ENCODE measurements at places on chromosomes 16 and 17.
A peak's percentile ranks its signal among the peaks of the same experiment; 100 is the strongest.

- DNase-seq: no peak
Measured at GRCh38 chr17:76678330-76678729, 32.4 kb downstream of the MXRA7 start.

DNA sequence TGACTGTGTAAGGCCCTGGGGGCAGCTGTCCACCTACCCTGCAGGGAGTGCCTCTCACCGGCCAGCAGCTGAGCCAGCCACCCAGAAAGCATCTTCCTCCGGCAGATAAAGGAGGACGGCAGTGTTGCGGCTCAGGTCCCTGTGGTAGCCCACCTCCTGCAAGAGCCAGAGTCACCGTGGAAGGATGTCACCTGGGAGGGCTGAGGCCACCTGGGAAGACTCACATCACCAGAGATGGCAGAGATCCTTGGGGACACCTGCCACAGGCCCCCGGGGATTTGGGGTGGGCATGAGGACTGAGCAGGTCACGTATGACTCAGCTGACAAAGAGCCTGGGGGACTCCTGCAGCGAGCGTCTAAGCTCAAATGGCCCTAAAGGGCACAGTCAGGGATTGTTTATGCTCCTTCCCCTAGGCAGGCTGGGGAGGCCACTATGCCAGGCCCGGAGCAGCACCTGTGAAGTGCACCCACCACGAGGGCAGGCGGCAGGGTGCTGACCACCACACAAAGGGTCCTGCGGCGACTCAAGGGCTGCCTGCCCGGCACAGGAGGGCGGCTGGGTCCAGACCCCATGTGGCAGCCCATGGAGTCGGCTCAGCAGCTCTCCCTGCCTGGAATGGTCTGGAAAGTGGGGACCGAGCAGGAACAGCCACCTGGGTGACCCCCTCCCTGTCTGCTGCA is 44.1 kb downstream of the TNFRSF13B start:
- no peak for DNase-seq

DNA sequence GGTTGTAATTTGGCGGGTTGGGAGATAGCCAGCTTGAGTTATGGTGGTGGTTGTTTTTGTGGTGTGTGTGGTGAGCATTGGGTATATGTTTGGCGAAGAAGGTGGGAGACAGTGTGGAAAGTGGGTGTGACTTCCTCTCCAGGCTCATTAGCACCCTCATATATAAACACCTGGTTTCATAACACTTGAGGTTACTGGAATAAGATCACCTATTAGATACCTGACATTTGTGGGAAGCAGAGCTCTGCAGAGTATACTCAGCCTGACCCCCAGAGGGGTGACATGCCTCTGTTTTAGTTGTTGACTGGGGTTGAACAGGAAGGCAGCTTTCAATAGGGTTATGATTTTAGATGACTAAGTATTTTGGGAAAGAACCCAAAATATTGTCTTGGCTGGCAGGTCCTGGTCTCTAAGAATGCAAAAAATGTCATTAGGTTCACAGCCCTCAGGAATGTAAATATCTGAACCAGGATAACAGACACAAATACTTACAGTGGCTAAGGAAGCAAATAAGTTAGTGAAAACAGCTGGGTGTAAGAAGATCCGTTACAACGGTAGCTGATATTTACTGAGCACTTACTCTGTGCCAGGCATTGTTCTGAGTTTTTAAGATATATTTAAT is 18.3 kb upstream of the EFCAB13 start:
- DNase-seq: no peak

GRCh38 chr17:3502466-3502865 is 26.7 kb downstream of the ASPA start:
- peak; percentile 93 for DNase-seq

GRCh38 chr17:8693328-8693727 is 51.3 kb downstream of the CCDC42 start:
- DNase-seq: no peak

DNA sequence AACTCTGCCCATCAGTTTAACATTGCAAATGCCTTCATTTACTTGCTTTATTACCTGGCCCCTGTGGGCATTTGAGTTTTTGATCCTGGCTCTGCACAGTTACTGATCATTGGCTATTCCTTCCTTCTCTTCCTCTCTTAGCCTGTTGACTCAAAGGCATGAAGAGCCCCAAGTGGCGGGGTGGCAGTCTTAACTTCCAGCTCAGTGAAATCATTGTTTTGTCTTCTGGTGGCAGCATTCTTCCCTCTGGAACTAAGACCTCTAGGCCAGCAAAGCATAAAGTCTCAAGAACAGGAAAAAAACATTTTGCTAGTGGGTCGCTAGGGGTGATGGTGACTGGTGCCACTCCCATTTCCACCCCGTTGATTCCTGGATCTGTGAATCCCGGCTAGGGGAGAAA is 52.3 kb upstream of the MRTFB start:
- DNase-seq: no peak

DNA sequence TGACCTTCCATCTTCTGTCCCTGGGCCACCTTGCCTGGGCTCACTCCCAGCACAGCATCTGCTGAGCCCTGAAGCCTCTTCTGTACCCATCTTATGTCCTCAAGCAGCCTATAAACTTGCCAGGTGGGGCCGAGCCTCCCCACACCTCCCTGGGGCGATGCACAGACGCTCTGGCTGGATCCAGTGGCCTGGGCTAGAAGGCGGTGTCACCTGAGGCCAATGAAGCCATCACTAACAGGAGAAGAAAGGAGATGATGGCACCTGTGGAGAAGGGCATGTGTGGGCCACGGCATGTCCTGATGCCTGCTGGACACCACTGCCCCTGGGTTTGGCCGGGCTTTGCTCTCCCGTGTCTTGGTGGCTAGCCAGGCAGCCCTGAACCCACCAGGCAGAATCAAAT is 45.5 kb downstream of the PEMT start:
- no peak for DNase-seq

DNA sequence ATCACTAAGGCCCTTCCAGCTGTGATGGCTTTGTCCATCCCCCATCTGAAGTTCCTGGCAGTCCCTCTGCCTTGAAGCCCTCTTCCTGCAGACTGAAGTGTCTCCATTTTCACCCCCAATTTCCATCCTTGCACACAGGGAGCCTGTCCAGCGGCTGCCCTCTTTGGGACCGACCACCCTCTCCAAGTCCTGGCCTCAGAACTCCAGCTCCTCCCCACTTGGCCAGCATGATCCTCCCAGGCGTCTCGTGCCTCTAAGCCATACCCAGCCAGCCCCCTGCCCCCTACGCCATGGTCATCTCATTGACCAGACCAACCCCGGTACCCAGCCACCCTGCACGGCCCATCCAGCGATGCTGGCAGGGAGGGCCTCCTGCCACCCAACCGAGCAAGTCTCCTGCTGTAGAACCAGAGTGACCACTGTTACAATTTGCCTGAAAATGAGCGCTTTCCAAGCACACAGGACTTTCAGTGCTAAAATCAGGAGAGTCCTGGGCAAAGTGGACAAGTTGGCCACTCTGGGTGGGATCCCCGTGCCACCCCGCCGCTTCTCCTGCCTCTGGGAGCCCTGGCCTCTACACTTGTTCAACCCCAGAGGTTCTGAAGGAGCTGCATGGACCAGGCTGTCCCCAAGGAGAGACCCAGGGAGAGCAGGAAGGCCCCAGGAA is 362.0 kb downstream of the SEC14L1 start:
- no peak for DNase-seq

GRCh38 chr16:4614571-4615383 is at the start of gene UBALD1:
UBALD1 (minus strand) TSS chr16:4614888; CDS start chr16:4614797, 91 bp downstream.
- DNase-seq: peak; percentile 83

GRCh38 chr17:78585006-78585630 is 7.9 kb upstream of the DNAH17 start:
- no peak for DNase-seq

GRCh38 chr16:12869698-12870427 is 31.5 kb upstream of the SHISA9 start:
- DNase-seq: no peak

DNA sequence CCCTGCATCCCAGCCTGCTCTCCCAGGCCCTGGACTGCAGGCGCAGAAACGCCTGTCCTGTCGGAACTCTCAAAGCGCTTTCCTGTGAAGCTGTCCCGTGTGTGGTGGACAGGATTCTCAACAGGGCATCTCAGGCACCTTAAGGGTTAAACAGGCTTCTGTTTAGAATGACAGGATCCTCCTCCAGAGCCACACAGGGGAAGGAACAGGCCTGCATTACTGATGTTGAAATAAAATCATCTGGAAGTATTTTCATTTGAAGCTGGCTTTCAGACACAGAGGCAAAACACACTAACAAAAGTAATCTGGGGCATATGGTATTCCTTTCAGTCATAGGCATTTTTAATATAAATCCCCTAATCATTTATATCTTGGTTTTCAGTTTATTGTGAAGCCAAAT is 7.4 kb downstream of the HS3ST3A1 start:
- no peak for DNase-seq

- DNase-seq: no peak
Measured at GRCh38 chr17:55652825-55653224, 69.8 kb downstream of the TMEM100 start.

- no peak for DNase-seq
Measured at GRCh38 chr16:82016964-82017363, 5.7 kb upstream of the SDR42E1 start.

- no peak for DNase-seq
Measured at GRCh38 chr17:64003526-64004121, 5.5 kb downstream of the PRR29 start.

DNA sequence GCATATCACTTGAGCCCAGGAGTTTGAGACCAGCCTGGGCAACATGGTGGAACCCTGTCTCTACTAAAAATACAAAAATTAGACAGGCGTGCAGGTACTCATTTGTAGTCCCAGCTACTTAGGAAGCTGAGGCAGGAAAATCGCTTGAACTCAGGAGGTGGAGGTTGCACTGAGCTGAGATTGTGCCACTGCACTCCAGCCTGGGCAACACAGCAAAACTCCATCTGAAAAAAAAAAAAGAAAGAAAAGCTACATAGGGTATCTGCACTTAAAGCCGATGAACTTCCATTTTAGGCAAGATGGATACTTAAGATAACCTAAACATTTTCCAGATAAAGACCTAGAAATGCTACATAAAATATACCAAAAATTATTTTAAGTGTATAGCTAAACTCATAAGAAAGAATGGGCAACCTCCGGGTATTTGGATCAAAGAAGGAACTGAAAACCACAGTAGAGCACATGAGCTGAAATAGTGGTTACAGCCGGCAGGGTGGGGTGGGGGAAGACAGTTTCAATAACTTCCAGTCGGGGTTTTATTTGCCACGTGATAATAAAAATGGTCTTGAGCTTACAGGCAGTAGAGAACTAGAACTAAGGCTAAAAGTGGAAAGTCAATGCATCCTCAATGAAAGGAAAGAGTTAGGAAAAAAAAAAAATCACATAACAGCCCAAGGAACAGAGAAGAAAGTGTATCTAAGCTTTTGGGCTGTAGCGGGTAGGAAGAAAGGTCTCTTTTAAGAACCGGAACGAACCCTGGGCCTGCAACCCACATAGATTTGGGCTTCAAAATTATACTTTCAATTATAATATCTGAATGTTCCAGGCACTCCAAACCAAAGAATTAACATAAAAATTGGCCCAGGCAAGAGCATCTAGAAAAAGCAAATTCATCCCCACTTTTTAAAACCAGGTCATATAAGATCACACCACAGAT is 53.1 kb downstream of the CFDP1 start:
- DNase-seq: no peak

DNA sequence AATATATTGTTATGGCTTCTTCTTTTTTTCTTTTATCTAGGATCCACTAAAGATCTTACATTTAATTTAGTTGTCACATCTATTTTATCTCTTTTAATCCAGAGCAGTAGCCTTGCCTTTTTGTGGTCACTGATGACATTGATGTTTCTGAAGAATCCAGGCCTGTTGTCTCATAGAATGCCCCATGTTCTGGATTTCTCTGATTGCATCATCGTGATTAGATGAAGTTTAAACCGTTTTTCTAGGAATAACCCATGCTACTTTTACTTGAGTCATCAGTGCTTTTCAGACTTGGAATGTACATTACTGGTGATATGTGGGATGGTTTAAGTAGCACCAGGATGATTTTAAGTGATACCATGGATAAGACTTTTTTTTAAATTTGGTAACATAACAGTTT is 106.4 kb upstream of the CES5A start:
- no peak for DNase-seq

GRCh38 chr17:63445571-63445953 is 544 bp downstream of the CYB561 start:
- no peak for DNase-seq

- no peak for DNase-seq
Measured at GRCh38 chr17:4945176-4945943, 3.0 kb downstream of the PFN1 start.

GRCh38 chr16:66623755-66624154 is 19.3 kb downstream of the CMTM3 start:
- no peak for DNase-seq

DNA sequence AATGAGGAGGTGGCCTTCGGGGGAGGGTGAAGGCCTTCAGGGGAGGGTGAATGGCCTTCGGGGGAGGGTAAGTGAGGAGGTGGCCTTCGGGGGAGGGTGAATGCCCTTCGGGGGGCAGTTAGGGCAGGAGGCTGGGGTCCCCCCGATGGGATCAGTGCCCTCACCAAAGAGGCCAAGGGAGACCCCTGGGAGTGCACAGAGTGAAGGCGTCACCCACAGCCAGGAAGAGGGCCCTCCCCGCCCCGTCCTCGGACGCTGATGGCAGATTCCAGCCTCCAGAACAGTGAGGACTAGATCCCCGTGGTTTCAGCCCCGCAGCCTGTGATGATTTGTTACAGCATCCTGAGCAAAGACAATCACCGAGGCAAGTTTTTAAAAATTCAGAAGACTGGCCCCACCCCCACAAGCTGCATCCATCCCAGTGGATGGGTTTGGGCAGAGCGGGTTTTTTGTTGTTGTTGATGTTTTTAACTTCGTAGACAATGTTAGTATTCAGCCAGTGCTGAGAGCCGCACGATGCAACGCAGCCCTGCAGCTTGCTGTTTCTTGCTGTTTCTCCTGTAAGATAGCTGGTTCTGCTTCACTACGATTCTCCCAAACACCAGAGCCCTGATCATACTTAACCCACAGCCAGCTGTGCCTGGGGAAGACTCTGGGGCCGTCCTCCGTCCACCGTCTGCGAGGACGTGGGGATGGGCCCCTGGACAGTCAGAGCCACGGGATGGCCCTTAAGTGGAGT is 40.7 kb upstream of the CBFA2T3 start:
- DNase-seq: no peak

- no peak for DNase-seq
Measured at GRCh38 chr17:62637809-62638208, 10.3 kb downstream of the MRC2 start.

- no peak for DNase-seq
Measured at GRCh38 chr17:948284-948852, 31.2 kb downstream of the NXN start.

- no peak for DNase-seq
Measured at GRCh38 chr17:59378675-59379074, 47.2 kb downstream of the YPEL2 start.

GRCh38 chr17:19517699-19518098 is 16.0 kb upstream of the SLC47A1 start:
- DNase-seq: no peak

GRCh38 chr16:46973996-46974324 is 486 bp upstream of the DNAJA2 start:
- no peak for DNase-seq

GRCh38 chr16:58051821-58052603 is 26.5 kb downstream of the MMP15 start:
- no peak for DNase-seq

- no peak for DNase-seq
Measured at GRCh38 chr16:88614818-88615580, 23.4 kb upstream of the IL17C start.

Measured in globus pallidus (tissue), 1 donor.